ENCODE measurements at places on chromosomes 1 and 21.

- no peak for DNase-seq
These were observed 21.4 kb downstream of the RUNX3 start for GRCh38 chr1:24908591-24909259.

DNA sequence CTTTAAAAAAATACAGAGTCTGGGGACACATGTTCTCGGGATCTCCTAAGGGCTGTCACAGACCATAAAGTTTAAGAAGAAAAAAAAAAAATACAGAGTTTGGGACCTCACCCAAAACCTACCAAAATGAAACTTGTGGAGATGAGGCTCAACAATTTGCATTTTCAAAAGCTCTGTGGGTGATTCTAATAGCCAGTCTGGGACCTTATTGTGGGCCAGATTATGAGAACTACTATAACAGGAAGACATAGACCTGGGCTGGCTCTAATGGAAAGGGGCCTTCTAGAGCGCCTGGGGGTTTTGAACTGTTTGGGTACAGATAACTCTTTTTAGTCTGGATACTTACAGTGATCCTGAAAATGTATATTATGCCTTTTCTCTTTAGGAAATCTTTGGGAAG is 69.1 kb downstream of the LAMC1 start:
- no peak for DNase-seq

- no peak for DNase-seq
These were observed 559 bp downstream of the RBBP4 start for GRCh38 chr1:32651461-32652073.

- DNase-seq: no peak
These were observed 395.4 kb upstream of the ADAMTS5 start for GRCh38 chr21:27362249-27362648.

DNA sequence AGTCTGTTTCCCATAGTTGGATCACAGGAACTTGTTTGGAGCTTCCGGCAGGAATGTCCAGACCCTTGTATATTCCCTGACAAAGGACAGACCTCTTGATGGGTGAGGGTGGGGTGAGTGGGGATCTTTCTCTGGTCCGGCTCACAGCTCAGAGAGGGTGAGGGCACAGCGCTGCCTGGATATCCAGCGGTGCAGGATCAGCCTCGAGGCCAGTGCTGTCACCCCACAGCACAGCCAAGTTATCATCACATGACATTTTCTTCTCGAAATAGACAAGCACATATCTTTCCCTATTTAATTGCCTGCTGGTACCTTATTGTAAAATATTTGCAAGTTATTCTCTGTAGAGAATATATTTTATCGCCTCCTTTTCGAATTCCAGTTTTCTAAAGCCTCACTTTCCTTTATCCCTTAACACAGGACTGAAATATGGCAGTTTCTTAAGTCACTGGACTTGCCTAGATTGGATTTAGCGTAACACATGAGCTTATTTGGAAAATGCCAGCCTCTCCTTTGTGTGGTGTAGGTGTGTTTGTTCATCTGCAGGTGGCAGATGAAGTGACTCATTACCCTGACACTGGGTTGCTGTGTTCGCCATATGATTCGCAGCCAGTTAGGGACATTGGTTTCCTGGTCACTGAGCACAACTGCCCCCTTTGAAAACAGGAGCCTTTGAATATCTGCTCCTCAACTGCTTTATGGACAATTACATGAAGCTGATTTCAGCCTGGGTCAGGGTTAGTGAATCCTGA is 21.4 kb downstream of the CLIC6 start:
- no peak for DNase-seq

GRCh38 chr21:38266732-38267131 is 9.9 kb downstream of the KCNJ15 start:
- no peak for DNase-seq

- DNase-seq: no peak
These were observed 9.2 kb upstream of the ARF1 start for GRCh38 chr1:228073061-228073856.

GRCh38 chr1:197319631-197320030 is 51.6 kb downstream of the CRB1 start:
- no peak for DNase-seq

- no peak for DNase-seq
These were observed 32.0 kb upstream of the IGSF5 start for GRCh38 chr21:39712976-39713375.

- DNase-seq: no peak
These were observed 7.3 kb downstream of the ADARB1 start for GRCh38 chr21:45081636-45082035.

DNA sequence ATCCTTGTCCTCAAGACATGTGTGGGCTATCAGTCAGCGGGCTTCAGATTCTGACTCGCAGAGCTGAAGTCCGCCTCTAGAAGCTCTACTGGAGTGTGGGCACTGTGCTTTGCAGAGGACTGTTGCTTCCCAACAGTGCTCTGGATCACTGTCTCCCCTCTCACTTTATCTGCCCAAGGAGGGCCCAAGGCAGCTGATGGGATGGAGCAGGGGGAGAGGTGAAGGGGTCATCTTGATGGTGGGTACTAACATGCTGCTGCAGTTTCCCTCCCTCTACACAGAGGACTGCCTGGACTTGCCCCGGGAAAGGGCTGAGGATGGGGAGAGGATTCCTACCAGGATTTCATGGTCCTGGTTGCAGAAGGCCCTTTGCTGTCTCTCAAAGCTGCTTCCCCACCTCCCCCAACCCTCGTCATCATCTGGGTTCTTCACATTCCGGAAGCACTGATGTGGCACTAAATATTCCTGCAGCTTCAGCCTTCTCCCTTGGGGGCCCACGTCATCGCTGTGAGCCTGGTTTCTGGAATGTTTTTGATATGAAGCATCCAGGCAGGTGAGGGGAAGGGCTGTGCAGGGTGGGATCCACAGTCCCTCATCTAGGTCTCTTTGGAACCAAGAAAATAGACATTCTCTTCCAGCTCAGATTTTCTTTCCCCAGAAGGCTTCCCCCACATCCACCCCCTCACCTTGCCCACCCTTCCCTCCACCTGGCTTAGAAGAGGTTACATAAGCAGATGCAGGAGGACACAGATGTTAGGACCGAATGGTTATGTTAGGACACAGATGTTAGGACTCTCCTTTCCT is 23.2 kb downstream of the NUAK2 start:
- DNase-seq: peak; percentile 37

DNA sequence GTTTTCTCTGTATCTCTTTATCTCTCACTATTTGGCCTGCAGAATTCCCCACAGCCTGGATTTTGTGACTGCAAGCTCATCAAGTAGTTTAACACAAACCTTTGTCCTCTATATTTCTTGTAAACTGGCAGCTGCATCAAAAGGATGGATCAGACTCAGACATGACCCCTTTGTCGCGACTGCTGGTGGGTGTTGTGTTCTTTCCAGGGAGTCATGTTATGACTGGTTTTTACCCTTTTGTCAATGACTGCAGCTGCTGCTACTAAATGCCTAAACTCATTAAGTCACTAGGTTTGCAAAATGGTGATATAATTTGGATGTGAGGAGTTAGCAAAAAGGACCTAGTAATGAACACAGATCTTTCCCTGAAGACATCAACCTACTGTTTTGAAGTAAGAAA is 10.2 kb upstream of the TOMM20 start:
- no peak for DNase-seq
